ENCODE measurements at places on chromosomes 5 and 9. TPM values are rescaled to one million over a fixed set of nuclear protein-coding genes. Genes with fewer than 3 reads are reported as not detected.

SLC4A9 gene
- not detected for total RNA-seq

ANXA1 gene
- 1,065 TPM for total RNA-seq

DNA sequence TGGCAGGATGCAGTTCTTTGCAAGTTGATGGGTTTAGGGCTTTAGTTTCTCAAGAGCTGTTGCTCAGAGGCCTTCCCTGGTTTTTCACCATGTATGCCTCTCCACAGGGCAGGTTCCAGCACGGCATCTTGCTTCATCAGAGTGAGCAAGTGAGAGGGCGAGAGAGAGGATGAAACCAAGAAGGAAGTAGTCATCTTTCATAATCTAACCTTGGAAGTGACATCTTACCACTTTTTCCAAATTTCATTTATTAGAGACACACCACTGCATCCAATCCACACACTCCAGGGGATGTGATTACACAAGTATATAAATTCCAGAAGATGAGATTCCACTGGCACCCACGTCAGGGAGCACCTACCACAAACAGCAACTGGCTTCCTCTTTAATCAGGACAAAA lies 294.4 kb downstream of the MARCHF11 start:
- no peak overlapping the region for H3K27ac ChIP-seq
- H3K4me1 ChIP-seq = no peaks in the 10 kb centered on the region
- no peaks in the 10 kb centered on the region for H3K36me3 ChIP-seq
- DNase-seq = no peak
- no peaks in the 10 kb centered on the region for H3K27me3 ChIP-seq

TYRP1 gene
- total RNA-seq = not detected

DNA sequence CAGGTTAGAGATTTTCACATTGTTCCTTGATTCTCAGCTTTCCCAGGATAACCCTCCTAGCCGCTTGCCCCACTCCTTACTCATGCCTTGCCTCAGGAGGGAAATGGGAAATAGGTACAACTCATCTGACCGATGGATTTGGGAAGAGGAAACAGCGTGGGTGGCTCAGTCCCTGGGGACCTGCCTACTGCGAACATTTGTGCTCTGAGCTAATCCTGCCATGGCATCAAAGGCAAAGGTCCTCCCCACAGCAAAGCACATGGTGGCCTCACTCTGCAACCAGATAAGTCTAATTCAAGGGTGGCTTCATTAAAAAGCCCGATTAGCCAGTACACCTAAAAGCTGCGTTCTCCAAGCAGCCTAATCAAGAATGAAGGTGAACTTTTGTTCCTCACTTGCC lies 82.4 kb upstream of the ADRA1B start:
- H3K36me3 ChIP-seq = no peaks in the 10 kb centered on the region
- H3K27me3 ChIP-seq = no peaks in the 10 kb centered on the region
- H3K4me3 ChIP-seq = no peak overlapping the region
- no peaks in the 10 kb centered on the region for H3K4me1 ChIP-seq

DNA sequence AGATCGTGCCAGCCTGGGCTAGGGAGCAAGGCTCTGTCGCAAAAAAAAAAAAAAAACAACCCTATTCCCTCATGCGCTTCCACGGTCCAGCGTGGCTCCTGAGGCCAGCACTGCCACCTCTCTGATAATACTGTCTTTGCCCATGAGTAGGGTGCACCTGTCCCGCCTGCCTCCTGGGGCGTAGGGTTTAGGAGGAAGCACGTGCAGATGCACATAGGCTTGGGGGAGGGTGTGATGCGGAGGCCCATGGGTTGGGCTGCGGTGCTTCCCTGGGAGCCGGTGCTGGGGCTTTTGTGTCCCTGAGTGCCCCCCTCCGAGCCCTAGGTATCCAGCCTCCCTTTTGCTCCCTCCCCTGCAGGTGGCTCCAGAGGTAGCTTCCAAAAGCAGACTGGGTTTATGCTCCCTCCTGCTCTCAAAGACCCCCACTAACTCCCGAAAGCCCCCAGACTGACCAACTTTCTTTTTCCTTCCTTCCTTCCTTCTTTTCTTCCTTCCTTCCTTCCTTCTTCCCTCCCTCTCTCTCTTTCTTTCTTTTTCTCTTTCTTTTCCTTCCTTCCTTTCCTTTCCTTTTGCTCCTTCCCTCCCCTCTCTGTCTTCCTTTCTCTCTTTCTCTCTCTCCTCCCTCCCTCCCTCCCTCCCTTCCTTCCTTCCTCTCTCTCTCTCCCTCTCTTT lies 12.8 kb downstream of the FGFR4 start:
- no peaks in the 10 kb centered on the region for H3K27me3 ChIP-seq
- no peak for DNase-seq
- H3K27ac ChIP-seq = no peak overlapping the region
- no peak overlapping the region for H3K4me3 ChIP-seq
- no peaks in the 10 kb centered on the region for H3K4me1 ChIP-seq

SLC34A1 gene
- 0.50 TPM for total RNA-seq

GRCh38 chr5:33287242-33287641 lies 153.5 kb upstream of the TARS1 start:
- H3K36me3 ChIP-seq = no peaks in the 10 kb centered on the region
- H3K4me1 ChIP-seq = no peaks in the 10 kb centered on the region
- H3K27ac ChIP-seq = no peak overlapping the region
- H3K4me3 ChIP-seq = no peak overlapping the region
- DNase-seq = no peak
- H3K27me3 ChIP-seq = no peaks in the 10 kb centered on the region

GRCh38 chr9:132169672-132170392 lies 8.0 kb downstream of the NTNG2 start:
- no peak overlapping the region for H3K4me3 ChIP-seq
- no peaks in the 10 kb centered on the region for H3K27me3 ChIP-seq
- H3K36me3 ChIP-seq = peaks cover 2% of the 10 kb centered on the region
- no peak overlapping the region for H3K27ac ChIP-seq

DOCK8 gene
- 211 TPM for total RNA-seq

GRCh38 chr9:135797507-135798262 lies 95.7 kb downstream of the KCNT1 start:
- no peak overlapping the region for H3K4me3 ChIP-seq
- no peaks in the 10 kb centered on the region for H3K36me3 ChIP-seq
- no peaks in the 10 kb centered on the region for H3K4me1 ChIP-seq
- DNase-seq = no peak

- no peaks in the 10 kb centered on the region for H3K27me3 ChIP-seq
- no peaks in the 10 kb centered on the region for H3K4me1 ChIP-seq
Observed at GRCh38 chr9:122179690-122180074, 20.0 kb downstream of the MORN5 start.

PCDHGB5 gene
- total RNA-seq = 1.3 TPM

DNA sequence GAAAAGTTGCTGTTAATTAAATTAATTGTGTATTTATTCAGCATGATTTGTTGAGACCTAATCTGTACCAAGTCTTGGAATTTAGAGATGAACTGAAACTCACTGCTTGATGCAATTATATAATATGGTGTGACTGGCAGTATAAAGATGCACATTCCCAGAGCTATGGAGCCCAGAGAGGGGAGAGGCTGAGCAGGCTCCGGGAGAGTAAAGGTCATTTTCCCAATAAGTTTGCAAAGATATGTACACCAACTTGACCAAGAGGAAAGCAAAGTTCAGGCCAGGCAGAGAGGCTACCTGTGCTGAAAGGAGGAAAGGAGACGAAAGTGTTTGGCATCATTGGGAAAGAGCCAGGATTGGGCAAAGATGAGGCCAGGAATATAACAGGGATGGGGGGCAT lies 271.7 kb upstream of the KLF4 start:
- no peak for DNase-seq
- H3K4me3 ChIP-seq = no peak overlapping the region
- H3K27ac ChIP-seq = no peak overlapping the region
- H3K36me3 ChIP-seq = no peaks in the 10 kb centered on the region
- H3K27me3 ChIP-seq = no peaks in the 10 kb centered on the region
- no peaks in the 10 kb centered on the region for H3K4me1 ChIP-seq

DNA sequence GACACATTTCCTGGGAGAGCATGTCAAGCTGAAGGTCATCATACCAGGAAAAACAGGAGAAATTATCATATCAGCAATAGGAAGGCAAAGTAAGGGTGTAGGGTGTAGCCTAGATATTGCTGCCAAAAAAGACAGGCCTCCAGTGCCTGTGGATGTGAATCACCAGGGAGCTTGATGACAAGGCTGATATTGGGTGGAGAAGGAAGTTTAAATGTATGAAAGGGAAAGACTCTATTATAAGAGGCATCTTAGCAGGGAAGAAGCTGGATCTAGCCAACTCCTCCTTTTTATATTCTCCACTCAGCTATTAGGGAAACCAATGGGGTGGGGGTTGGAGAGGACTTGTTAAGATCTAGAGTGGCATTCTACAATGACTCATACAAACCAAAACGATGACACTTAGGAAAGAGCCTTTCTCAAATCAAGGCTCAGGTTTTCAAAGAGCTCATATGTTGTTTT lies 13.4 kb upstream of the TXNDC8 start:
- H3K4me1 ChIP-seq = no peaks in the 10 kb centered on the region
- H3K4me3 ChIP-seq = no peak overlapping the region
- H3K27me3 ChIP-seq = no peaks in the 10 kb centered on the region
- no peaks in the 10 kb centered on the region for H3K36me3 ChIP-seq
- no peak overlapping the region for H3K27ac ChIP-seq
- no peak for DNase-seq

DNA sequence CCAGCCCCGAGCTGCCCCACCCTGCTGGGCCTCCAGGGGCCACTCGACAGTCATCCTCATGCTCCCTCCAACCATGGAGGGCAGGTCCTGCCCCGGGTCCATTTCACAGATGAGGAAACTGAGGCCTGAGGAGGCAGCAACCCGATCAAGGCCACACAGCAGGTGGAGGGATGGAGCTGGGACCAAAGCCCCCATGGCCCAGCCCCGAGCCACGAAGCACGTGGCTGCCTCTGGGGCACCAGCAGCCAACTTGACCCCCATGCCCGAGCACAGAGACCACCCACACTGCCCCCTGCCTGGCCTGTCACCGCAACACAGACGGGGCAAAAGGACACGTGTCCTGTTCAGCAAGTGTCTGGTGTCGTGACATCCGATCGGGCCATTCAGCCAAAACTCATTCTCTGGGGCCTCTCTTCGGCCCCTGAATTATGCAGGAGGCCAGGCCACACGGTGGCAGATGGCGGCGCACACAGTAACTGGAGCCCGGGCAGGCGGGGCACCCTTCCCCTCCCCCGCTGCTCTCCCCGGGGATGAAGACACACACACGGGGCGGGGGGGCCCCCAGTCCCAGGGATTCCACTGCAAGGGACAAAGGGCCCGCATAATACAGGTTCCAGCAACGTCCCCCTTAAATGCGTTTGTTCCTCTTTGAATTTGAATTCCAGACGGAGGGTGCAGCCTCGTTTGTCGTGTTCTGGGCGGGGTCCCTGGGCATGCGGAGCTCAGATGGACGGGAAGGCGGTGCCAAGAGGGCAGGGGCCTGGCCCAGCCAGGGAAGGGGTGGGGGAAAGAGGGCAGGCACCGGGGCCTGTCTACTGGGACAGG lies 29.4 kb upstream of the TMEM250 start:
- H3K27me3 ChIP-seq = no peaks in the 10 kb centered on the region
- DNase-seq = no peak
- H3K27ac ChIP-seq = no peak overlapping the region
- H3K36me3 ChIP-seq = no peaks in the 10 kb centered on the region
- H3K4me1 ChIP-seq = no peaks in the 10 kb centered on the region

GRCh38 chr5:142461028-142461590 lies 136.3 kb upstream of the SPRY4 start:
- no peaks in the 10 kb centered on the region for H3K4me1 ChIP-seq
- no peak for DNase-seq
- H3K4me3 ChIP-seq = no peak overlapping the region
- H3K36me3 ChIP-seq = no peaks in the 10 kb centered on the region
- no peak overlapping the region for H3K27ac ChIP-seq

GRCh38 chr5:174729075-174729680 lies 4.8 kb downstream of the MSX2 start:
- no peaks in the 10 kb centered on the region for H3K36me3 ChIP-seq
- peaks cover 33% of the 10 kb centered on the region for H3K27me3 ChIP-seq
- H3K4me1 ChIP-seq = peaks cover 8% of the 10 kb centered on the region
- H3K27ac ChIP-seq = no peak overlapping the region

GRCh38 chr5:73540192-73540591 lies 25.2 kb downstream of the ANKRA2 start:
- no peaks in the 10 kb centered on the region for H3K27me3 ChIP-seq
- H3K4me1 ChIP-seq = no peaks in the 10 kb centered on the region
- H3K27ac ChIP-seq = no peak overlapping the region
- H3K4me3 ChIP-seq = no peak overlapping the region

DNA sequence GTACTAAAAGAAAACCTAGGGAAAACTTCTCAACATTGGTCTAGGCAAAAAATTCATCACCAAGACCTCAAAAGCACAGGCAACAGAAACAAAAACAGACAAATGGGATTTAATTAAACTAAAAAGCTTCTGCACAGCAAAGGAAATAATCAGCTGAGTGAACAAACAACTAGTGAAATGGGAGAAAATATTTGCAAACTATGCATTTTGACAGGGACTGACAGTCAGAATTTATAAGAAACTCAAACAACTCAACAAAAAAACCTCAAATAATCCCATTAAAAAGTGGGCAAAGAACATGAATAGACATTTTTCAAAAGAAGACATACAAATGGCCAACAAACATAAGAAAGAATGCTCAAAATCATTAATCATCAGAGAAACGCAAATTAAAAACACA lies 189.4 kb downstream of the AUH start:
- no peaks in the 10 kb centered on the region for H3K36me3 ChIP-seq
- no peak for DNase-seq
- no peak overlapping the region for H3K27ac ChIP-seq
- no peaks in the 10 kb centered on the region for H3K27me3 ChIP-seq
- no peak overlapping the region for H3K4me3 ChIP-seq

DNA sequence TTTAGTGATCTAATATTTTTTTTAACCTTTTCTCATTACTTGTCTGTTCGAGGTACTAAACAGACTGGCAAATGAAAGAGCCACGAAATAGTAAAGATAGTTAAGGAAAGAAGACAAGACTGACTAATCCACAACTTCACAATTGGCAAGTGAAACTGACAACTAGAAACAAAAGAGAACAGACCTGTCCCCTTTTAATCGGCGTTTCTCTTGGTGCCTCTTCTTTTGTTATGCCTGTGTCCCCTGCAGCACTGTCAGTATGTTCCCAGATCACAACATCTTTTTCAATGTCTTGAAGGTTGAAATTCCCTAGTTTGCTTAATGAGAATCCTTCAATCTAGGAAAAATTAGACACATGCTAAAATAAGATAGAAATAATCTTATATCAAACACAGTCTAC lies 26.1 kb downstream of the TUT7 start:
- peaks cover 72% of the 10 kb centered on the region for H3K36me3 ChIP-seq
- H3K4me1 ChIP-seq = peaks cover 5% of the 10 kb centered on the region
- H3K27ac ChIP-seq = no peak overlapping the region
- H3K27me3 ChIP-seq = no peaks in the 10 kb centered on the region
- no peak overlapping the region for H3K4me3 ChIP-seq

FOXD4L3 gene
- not detected for total RNA-seq

GRCh38 chr5:176902102-176902814 lies 3.1 kb upstream of the HK3 start:
- H3K27me3 ChIP-seq = no peaks in the 10 kb centered on the region
- H3K27ac ChIP-seq = no peak overlapping the region
- no peak overlapping the region for H3K4me3 ChIP-seq
- H3K4me1 ChIP-seq = peaks cover 19% of the 10 kb centered on the region

- no peaks in the 10 kb centered on the region for H3K27me3 ChIP-seq
- H3K4me3 ChIP-seq = no peak overlapping the region
- no peaks in the 10 kb centered on the region for H3K36me3 ChIP-seq
- no peak overlapping the region for H3K27ac ChIP-seq
Observed at GRCh38 chr5:143673676-143674468, 138.1 kb upstream of the HMHB1 start.

HCN1 gene
- not detected for total RNA-seq

PDZD2 gene
- total RNA-seq = 0.66 TPM

ZER1 gene
- total RNA-seq = 35.2 TPM

FBN2 gene
- total RNA-seq = 0.70 TPM

CDC26 gene
- 24.8 TPM for total RNA-seq

Measured in natural killer cell (primary cell).